ENCODE measurements at places on chromosomes 16 and 17.

DNA sequence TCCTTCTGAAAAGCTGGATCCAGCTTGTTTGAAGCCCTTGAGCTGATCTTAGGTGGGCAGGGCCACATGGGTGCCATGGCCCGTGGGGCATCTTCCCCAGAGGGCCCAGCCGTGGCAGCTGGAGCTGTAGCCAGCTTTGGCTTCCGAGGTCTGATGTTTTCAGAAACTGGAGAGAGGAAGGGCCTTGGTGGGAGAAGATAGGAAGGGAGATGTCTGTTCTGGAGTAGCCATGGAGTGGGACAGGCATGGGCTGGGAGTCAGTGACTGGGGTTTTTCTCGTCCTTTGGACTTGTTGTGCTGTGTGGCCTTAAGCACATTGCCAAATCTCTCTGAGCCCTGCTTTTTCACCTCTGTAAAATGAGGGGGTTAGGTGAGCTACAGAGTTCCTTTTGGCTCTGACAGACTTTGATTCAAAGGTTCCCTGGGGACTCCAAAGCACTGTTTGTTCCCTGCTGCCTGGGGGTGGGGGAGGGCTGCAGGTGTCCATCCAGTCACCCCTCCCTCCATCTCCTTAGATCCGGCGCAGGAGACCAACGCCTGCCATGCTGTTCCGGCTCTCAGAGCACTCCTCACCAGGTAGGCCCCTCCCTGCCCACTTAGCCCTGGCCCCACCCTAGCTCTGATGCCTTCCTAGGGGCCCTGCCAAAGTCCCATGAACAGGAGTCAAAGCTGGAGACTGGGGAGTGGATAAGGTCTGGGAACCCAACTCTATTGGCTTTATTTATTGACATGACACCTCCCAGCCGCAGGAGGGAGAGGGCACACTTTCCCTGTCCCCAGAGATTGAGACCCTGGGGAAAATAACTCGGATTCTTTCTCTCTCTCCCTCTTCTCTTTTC lies 2.1 kb downstream of the PPP1R1B start:
- no peak for DNase-seq

DNA sequence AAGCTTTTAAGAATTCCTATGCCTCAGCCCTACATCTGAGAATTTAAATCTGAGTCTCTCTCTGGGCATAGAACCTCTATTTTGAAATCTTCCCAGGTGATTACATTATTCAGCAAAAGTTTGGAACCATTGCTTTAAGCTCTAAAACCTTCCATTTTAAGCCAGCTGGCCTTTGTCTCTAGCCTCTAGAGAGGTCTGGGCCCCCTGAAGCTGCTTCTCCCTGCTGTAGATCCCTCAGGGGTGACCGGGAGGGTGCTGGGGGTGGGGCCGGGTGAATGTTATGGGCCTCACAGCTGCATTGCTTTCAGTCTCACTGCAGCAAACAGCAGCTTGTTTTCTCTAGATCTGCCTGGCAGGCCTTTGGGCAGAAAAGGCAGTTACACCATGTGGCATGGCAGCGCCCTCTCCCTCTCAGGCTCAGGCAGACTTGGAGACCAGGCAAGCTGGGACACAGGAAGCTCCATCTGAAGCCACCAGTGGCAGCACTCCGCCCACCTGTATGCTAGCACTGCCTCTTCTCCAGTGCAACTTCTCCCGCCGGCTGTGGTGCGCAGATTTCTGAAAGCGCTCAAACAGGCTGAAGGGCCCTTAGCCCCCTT lies 66.3 kb downstream of the MPRIP start:
- peak; percentile 82 for DNase-seq

- no peak for DNase-seq
These were observed 13.3 kb downstream of the GPRC5C start for GRCh38 chr17:74445158-74445557.

- no peak for DNase-seq
These were observed 25.4 kb downstream of the ZFP90 start for GRCh38 chr16:68564382-68564985.

- no peak for DNase-seq
These were observed 116.5 kb downstream of the HS3ST3B1 start for GRCh38 chr17:14417336-14417735.

- DNase-seq = no peak
These were observed 9.6 kb downstream of the FAM20A start for GRCh38 chr17:68591583-68591982.

- DNase-seq = no peak
These were observed 106.3 kb downstream of the CDH11 start for GRCh38 chr16:65015599-65015998.

DNA sequence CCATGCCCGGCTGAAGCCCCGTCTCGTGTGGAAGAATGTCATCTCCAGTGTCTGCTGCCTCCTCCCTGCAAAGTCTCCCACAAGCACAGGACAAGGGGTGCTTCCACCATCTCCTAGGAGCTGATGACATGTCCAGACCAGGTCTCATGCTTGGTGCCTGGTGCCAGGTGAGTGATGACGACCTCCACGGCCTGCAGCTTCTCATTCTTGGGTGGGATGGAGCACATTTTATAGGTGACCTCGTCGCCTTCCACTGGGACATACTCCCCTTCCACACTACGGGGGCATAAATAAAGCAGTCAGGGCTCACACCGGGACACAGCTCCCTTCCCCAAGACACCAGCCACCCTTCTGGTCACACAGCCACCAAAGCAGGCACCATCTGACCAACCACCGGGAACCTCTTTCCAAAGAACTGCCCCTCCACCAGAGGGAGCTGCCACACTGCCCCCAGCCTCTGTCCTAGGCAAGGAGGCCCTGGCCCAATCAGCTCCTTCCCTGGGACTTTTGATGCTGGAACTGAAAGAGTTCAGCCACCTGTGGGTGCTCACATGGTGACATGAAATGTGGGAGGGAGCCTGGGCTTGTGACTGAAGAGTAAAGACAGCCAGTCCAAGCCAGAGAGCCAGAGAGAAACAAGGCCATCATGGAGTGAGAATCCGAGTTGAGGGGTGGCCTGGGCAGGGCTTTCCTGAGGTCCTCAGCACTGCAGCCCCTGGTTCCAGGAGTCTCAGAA lies 13.6 kb downstream of the CARHSP1 start:
- peak; percentile 35 for DNase-seq

DNA sequence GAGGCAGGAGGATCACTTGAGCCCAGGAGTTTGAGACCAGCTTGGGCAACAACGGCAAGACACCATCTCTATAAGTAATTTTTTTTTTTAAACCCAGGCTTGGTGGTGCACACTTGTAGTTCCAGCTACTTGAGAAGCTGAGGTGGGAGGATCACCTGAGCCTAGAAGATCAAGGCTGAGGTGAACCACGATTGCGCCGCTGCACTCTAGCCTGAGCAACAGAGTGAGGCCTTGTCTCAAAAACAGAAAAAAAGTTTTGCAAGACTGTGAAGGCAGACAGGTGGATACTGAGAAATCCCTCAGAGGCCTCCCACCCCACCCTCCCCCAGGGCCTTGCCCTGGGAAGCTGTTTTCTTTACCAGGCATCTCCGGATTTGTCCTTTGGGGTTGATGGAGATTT lies 125.4 kb downstream of the MGAT5B start:
- no peak for DNase-seq

GRCh38 chr17:44069974-44070454 lies 521 bp upstream of the G6PC3 start:
- DNase-seq = no peak

- DNase-seq = no peak
These were observed 83.0 kb downstream of the IRF8 start for GRCh38 chr16:85981826-85982562.

DNA sequence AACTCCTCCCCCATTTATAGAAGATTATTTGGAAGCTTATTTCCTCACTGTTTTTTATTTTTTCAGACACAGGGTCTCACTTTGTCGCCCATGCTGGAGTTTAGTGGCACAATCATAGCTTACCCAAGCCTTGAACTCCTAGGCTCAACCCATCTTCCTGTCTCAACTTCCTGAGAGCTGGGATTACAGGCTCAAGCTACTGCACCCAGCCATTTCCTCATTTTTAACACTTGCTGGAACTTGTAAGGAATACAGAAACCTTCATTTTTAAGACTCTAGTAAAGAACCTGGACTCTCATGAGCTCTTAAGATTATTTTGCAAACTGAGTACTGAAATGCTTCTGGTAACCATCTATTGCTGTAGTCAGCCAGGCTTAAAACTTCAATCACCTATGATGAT lies 29.9 kb downstream of the KANSL1 start:
- no peak for DNase-seq

DNA sequence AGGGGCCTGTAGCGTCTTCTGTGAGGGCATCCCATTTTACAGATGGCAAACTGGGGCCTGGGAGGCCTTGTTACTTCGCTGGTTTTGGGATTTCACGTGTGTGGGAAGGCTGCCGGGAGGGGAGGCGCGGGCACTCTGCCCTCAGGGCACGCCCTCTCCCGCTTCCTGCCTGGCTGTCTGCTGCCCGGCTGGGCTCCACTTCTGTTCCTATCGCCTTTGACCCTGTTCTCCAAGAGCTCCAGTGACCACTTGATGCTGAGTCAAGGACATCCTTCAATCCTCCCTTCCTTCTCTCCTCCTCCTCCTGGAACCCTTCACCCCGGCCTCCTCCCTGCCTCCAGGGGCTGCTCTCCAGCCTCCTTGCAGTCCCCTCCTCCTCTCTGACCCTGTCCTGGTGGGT lies 16.0 kb downstream of the SPNS3 start:
- no peak for DNase-seq

All from dorsolateral prefrontal cortex (tissue), 122 donors.